ENCODE measurements at places on chromosomes 2 and 18.
A peak's percentile ranks its signal among the peaks of the same experiment; 100 is the strongest.

- DNase-seq, result peak; percentile 82
Observed at GRCh38 chr2:64260817-64261216, 116.6 kb upstream of the PELI1 start.

DNA sequence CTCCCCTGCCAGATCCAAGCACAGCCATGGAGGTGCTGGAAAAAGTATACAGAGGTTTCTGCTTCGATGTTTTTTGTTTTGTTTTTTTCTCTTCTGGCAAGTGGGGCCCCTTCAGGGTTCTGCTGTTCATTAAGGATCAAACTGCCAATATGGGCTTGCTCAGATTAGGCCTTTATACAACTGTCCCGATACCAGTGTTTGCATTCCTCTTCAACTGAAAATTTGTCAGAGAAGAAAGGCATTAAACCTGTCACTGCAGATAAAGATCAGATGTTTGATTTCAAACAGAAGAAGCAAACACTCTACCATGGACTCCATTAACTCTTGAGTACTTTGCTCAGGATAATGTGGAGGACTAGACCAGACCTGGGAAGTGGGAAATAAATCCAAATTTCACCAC, 396.0 kb upstream of the SMIM21 start:
- DNase-seq, result no peak

DNA sequence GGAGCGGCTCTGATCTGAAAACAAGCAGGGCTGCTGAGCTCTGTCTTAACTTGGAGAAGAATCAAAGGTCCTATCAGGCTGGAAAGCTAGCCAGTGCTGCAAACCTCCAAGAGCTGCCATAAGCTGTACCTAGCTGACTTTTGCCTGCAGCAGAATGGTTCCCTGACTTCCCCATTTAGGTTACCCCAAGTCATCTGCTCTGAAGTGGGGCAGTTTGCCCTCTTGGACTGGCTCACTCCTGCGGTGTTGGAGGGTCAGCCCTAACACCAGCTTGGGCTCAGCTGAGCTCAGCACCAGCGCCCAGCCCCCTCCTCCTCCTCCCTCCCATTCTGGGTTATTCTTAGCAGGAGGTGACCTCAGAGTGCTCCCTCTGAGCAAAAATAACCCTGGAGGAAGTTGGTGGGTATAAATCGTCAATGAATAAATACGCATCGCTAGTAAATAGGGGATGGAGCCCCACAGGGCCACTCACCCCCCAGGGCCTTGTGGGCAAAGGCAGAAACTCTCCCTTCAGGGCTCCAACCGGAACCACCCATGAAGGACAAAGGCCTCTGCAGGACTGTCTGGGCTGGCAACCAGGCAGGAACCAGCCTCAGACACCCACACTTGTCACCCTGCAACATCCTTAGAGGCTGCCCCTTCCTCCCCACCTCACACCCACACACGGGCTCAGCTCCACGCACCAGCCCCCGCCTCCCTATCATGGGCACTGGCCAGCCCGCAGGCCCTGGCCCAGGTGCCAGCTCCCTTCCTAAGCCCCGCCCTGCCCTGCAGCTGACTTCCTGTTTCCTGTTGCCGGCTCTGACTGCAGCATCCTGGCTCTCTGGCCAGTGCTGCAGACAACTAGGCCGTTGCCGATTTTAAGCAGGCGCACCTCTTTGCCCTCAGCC, 46.9 kb downstream of the DNMT3A start:
- DNase-seq, result peak; percentile 78

- DNase-seq, result no peak
Observed at GRCh38 chr18:50024466-50024865, 170.5 kb downstream of the MYO5B start.

DNA sequence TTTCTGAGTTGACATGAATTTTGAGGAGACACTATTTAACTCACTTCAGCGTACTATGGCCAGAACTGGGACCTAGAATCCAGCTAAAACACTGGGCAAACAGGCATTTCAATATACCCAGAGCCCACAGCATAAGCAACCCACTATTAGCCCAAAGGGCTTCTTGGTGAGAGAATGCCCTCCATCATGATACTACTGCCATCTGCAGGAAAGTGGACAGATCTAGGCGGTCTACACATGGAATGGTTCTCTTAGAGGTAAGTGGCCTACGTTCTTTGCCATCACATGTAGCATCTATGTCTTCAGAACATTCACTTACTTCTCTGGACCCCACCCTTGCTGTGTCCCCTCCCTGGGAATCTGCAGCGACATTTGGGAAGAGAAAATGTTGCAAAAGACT, 181.3 kb upstream of the LINC00305 start:
- no peak for DNase-seq

GRCh38 chr2:149924028-149924427, 336.5 kb upstream of the MMADHC start:
- no peak for DNase-seq

DNA sequence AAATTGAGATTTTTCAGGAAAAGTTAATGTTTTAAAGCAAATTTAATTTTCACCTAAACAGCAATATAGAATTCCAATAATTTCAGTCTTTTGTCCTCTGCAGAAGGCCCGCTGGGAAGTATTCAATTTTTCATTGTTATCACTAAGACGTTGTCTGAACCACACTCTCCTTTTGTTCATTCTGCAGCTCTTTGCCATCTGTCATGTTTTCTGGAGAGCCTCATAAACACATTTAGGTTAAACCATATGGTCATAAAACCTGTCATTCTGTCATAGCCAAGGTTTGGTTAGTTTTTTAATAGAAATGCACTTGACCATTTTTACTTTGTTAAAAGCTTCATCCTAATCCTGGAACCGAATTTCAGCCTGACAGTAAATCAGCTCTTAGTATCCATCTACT, 54.0 kb upstream of the PGAP1 start:
- no peak for DNase-seq

- DNase-seq, result no peak
Observed at GRCh38 chr2:170161516-170162270, 16.3 kb upstream of the MYO3B start.

- no peak for DNase-seq
Observed at GRCh38 chr2:129459881-129460280, 519.6 kb upstream of the RAB6C start.

GRCh38 chr18:49694402-49694801, 118.9 kb downstream of the ACAA2 start:
- DNase-seq, result no peak

DNA sequence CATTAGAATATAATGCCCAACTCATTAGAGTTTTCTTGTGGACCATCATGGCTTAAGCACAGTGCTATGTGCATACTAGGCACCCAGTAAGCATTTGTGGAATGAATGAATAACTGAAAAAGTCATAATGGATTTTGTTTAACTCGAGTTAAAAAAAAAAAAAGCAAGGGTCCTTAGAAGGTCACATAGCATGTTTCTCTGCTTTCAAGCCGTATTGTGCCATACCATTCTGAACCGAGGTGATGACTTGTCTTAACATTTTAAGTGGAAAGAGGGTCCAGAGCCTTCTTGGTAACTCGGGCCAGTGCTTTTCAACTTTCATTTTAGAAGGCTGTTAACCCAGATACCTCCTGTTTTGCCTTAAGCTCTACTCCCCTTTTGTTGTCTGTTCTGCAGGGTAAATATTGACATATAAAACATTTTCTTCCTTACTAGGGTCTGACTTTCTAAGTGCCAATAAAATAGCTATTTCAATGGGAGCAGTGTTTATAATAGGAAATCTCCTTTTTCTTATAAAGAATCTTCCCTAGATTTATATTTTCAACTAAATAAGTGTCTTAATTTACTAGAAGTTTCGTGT, 787 bp upstream of the ADGRF3 start:
- no peak for DNase-seq

- DNase-seq, result no peak
Observed at GRCh38 chr18:14949800-14950664, 202.1 kb downstream of the ANKRD30B start.

GRCh38 chr2:45745231-45745630, 93.8 kb downstream of the PRKCE start:
- DNase-seq, result no peak

- no peak for DNase-seq
Observed at GRCh38 chr2:173991856-173992588, 26.8 kb upstream of the SP3 start.

GRCh38 chr2:212421556-212422334, 116.9 kb downstream of the ERBB4 start:
- DNase-seq, result no peak

DNA sequence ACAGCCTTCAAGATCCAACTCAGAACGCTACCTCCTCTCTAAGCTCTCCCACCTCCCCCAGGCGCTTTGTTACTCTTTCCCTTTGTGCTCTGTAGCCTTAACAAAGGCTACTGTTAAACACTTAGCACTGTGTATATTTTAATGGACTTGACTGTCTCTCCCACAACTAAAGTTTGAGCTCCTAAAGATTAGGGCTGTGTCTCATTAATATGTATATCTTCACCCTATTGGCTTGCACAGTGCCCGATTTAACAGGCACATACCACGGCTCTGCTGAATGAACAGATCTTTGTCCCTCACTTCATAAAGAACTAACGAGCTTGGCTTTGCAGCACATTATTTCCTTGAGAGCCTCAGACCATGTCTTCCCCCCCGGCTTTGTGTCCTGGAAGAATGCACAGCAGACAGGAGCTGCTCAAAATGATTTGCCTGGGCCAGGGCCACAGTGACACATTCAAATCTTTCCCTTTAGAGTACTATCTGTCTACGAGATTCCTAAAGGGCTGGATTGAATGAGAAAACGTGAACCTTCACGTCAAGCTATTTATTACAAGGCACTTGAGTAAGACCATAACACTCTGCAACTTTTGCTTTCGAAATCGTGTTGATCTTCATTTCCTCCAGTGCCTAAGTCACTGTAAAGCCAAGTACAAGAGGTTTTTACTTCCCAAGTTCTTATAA, 22.1 kb downstream of the ABHD3 start:
- no peak for DNase-seq

DNA sequence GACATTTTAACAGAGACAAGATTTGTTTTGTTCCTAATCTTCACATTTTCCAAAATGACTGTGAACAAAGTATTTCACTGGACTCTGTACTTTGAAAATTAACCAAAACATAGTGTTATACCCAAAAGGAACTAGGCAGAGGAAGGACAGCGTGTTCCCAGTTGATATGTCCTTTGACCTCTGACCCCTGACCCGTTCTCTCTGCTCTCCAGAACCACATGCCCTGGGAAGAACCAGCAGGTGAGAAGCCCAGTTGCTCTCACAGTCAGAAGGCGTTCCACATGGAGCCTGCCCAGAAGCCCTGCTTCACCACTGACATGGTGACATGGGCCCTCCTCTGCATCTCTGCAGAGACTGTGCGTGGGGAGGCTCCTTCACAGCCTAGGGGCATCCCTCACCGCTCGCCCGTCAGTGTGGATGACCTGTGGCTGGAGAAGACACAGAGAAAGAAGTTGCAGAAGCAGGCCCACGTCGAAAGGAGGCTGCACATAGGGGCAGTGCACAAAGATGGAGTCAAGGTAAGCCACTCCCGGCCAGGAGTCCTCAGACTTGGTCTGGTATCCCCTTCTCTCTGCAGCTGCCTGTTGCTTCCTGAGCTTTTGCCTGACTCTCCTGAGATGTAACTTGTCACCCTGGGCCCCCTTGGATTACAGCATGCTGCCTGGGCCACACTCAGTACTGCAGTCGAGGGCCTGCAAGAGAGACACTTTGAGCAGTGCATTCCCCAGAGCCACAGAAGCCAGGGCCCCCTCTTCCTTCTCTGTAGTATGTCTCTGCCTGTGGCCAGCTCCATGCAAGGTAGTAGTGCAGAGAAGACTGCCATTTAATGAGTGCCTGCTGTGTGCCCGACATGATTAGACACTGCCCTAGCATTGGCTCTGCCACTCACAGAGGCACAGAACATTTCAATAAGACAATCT, 94.3 kb downstream of the ARHGEF4 start:
- no peak for DNase-seq

- no peak for DNase-seq
Observed at GRCh38 chr2:111706481-111707001, 177.5 kb downstream of the ANAPC1 start.

GRCh38 chr2:79670198-79670597, 157.3 kb downstream of the CTNNA2 start:
- DNase-seq, result no peak

GRCh38 chr18:61935362-61935761, 42.6 kb upstream of the RNF152 start:
- DNase-seq, result no peak

- DNase-seq, result no peak
Observed at GRCh38 chr2:121960251-121960650, 204.8 kb downstream of the TSN start.

GRCh38 chr2:45905632-45905958, 254.1 kb downstream of the PRKCE start:
- DNase-seq, result no peak

DNA sequence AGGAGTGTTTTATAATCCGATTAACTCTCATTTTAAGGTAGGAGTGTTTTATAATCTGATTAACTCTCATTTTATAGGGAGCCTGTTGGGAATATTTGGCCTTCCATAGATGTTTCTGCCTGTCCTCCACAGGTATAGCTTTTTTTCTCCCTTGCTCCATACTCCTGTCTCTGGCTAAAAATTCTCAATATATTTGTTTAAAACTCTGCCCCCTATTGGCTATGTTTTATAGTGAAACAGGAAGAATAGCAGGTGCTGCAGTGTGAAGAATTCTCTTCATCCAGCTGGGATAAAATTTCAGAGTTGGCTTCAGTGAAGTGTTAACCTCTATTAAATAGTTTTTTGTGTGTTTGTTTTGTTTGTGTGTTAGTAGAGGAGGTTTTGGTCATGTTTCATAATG, 1046.0 kb upstream of the TMEFF2 start:
- no peak for DNase-seq

- DNase-seq, result no peak
Observed at GRCh38 chr18:79801641-79802040, 3.9 kb downstream of the KCNG2 start.

DNA sequence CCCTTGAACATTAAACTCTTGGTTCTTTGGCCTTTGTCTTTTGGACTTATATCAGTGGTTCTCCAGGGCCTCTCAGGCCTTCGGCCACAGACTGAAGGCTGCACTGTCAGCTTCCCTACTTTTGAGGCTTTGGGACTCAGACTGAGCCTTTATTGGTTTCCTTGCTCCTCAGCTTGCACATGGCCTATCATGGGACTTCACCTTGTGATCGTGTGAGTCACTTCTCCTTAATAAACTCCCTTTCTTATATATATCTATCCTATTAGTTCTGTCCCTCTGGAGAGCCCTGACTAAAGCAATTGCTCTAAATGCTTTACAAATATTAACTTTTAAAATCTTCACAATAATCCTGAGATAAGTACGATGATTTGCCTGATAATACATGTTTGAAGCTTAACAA, 353.6 kb upstream of the TRIB2 start:
- no peak for DNase-seq

- DNase-seq, result no peak
Observed at GRCh38 chr18:48854780-48855179, 96.0 kb downstream of the SMAD7 start.

DNA sequence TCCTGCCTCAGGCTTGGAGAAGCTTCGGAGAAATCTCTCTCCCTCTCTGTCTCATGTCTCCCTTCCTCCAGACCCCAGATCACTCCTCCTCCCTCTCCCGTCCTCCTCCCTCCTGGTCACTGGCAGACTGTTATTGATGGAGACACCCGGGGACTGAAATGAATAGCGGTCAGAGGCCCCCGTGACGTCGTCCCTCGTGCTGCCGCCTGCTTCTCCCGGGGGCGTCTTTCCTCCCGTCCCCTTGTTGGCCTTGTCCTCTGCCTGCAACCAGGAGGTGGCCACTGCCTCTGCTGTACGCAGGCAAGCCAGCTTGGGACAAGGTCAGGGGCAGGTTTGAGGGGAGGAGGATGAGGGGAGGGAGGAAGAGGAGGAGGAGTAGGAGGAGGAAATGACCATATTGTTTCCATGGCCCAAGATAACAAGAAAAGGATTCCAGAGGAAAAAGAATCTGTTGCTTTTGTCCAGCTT, 78.2 kb downstream of the CELF4 start:
- no peak for DNase-seq

GRCh38 chr2:241519669-241520068, 11.3 kb upstream of the STK25 start:
- DNase-seq, result no peak

- DNase-seq, result no peak
Observed at GRCh38 chr2:25497918-25498407, 156.2 kb upstream of the DNMT3A start.

Data from CD4-positive, alpha-beta T cell treated with Interferon gamma for 1 hour (primary cell).